ENCODE measurements at places on chromosomes 12 and 14. TPM values are rescaled to one million over a fixed set of nuclear protein-coding genes. Genes with fewer than 3 reads are reported as not detected.

GRCh38 chr12:81573228-81573627 is 185.9 kb downstream of the PPFIA2 start:
- no peak for DNase-seq

GRCh38 chr14:73503648-73504047 is 12.9 kb downstream of the RIOX1 start:
- no peak for DNase-seq

DNA sequence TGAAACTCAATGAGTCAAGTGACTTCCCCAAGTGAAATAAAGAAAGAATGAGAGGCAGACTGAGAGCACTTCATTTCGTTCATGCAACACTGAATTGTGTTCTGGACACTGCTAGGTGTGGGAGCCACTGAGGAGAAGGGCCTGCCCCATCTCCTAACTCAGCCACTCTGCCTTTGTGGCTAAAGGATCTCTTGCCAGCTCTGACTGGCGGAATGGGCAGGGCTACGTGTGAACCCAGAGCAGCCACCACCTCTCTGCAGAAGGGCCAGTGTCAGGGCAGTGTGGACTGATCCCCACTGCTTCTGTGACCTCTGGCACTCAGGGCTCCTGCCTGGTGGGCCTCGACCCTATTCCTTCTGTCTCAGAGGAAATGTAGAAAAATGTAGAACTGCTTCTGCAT is 46.5 kb upstream of the GZMB start:
- no peak for DNase-seq

GRCh38 chr14:86640288-86640687 is 1110.3 kb downstream of the FLRT2 start:
- no peak for DNase-seq

- DNase-seq: no peak
Measured at GRCh38 chr12:64558754-64559153, 51.5 kb upstream of the RASSF3 start.

GRCh38 chr12:2382370-2383155 is 329.8 kb downstream of the CACNA1C start:
- DNase-seq: no peak

- no peak for DNase-seq
Measured at GRCh38 chr14:45246691-45247090, 6.3 kb downstream of the MIS18BP1 start.

- DNase-seq: no peak
Measured at GRCh38 chr14:61562321-61563161, 132.8 kb upstream of the HIF1A start.

DNA sequence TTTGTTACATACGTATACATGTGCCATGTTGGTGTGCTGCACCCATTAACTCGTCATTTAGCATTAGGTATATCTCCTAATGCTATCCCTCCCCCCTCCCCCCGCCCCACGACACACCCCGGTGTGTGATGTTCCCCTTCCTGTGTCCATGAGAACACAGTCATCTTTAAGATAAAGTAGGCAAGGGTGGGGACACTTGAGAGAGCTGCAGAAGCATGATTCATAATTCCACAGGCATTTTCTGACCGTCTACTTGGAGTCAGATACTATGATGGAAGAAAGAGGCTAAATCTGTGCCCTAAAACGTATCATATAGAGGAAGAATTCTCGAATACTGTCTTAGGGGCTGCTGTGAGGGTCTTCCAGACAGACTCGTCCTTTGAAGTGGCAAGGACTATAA is 145.9 kb upstream of the VASH1 start:
- DNase-seq: no peak

DNA sequence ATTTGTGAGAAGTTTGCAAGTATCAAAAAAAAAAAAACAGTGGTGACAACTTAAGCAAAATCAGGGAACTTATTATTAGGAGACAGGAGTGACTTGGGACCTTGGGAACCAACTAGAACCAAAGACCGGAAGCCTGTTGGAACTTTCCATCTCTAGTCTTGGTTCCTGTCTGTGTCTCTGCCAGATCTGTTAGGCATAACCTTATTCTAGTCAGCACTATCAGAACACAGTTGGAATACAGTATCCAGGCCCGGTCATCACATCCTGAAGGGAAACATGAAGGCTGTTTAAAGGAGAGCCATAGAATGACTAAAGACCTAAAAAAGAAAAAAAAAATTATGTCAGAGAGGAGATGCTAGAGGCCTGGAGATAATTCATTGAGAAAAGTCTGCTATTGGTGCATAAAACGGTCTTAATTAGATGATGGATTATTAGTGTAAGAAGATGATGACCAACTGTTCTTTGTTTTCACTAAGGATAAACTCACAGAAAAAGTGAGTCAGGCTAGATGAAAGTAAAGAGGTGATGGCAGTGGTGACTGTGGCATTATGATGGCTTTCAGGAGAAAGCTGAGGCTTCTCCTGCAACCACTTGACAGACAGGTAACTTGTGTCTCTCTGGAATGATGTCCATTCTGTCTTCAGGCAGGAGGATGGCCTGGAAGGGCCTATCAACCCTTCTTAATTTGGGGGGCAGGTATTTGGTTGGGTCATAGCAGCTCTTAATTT is 28.2 kb downstream of the DACT1 start:
- no peak for DNase-seq

DNA sequence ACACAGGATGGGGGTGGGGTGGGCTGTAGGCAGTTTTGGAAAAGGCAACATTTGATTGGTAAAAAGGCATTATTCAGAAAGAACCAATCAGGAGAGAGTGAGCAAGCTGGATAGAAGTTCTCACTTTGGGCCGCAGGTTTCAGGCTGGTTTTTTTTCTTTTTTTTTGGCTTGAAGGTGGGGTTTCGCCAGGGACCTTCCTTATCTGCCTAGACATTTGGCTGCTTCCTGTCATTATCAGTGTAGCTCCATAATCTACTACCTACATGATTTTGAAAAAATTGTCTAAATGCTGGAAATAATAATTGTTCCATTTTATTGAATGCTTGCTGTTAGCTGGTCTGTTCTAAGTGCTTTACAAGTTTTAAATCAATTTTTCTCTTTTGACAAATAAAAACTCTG is 649.0 kb downstream of the TMTC2 start:
- DNase-seq: no peak

DNA sequence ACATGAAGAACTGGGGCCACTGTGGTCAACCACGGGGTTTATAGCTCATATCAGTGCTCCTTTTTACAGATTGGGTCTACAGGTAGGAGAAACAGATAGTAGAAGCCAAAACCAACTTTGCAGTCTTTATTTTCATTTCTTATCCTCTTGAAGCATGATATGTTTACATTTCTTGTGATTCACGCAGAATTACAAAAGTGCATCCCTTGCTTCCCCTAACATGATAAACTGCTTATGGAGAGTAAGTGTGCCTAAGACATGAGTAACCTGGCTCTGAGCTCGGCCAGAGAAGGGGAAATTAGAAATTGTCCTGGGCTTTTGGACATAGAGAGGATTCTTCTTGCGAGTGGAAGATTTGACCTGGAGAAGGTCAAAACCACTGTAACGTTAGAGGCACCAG is 18.4 kb downstream of the PWP1 start:
- no peak for DNase-seq

DNA sequence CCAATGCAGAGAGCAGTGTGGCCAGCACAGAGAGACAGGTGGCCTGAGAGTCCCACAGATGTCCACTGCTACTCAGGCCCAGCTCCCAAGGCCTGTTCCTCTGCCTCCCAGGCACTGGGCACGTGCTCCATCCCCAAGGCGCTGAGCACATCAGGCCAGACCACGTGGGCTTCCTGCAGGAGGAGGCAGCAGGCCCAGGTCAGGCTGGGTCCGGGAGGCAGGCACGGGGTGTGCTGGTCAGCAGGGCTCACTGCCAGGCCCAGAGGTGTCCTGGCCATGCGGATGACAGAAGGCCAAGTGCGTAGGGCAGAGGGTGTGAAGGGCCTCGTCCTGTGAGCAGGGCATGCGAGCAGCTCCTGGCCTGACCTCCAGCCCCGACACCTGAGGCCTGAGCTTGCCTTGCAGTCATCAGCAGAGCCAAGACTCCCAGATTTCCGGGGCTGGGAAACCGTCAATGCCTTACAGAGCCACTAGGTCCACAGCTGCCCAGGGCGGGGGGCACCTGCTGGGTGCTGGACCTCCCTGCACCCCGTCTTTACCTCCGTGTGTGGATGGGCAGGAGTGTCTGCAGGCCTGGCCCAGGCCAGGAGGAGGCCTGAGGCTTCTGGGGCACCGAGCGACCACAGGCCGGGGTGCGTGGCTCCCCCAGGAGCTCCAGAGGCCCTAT is 14.9 kb downstream of the TRMT61A start:
- no peak for DNase-seq

DNA sequence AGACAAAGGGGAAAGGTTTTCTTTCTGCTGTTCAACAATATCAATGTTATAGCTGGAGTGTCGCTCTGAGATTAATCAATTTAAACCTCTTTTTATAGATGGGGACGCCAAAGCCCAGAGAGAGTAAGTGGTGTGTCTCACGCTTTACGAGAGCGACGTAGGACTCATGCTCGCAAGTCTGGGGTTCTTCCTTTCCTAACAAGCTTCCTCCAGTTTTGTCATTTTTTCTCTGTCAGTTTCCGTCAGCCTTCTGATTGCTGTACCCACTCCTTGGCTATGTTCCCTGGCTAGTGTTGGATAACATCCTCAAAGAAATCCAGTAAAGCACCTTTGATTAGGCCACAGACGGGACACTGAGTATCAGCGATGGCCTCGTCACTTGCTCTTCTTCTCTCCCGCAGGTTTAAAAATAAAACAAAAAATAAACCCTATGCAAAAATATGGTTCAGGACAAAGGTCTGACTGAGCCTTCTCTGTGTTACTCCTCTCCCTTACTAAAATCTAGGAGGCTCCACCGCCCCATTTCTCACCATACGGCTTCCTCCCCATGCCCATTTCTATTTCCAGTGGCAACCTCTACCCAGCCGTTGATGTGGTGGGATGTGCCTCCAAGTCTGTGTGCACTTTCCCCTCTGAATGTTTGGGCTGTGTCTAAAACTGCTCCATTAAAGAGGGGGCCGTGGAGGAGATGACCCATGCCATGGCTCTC is 172.7 kb upstream of the PARP11 start:
- DNase-seq: no peak

DNA sequence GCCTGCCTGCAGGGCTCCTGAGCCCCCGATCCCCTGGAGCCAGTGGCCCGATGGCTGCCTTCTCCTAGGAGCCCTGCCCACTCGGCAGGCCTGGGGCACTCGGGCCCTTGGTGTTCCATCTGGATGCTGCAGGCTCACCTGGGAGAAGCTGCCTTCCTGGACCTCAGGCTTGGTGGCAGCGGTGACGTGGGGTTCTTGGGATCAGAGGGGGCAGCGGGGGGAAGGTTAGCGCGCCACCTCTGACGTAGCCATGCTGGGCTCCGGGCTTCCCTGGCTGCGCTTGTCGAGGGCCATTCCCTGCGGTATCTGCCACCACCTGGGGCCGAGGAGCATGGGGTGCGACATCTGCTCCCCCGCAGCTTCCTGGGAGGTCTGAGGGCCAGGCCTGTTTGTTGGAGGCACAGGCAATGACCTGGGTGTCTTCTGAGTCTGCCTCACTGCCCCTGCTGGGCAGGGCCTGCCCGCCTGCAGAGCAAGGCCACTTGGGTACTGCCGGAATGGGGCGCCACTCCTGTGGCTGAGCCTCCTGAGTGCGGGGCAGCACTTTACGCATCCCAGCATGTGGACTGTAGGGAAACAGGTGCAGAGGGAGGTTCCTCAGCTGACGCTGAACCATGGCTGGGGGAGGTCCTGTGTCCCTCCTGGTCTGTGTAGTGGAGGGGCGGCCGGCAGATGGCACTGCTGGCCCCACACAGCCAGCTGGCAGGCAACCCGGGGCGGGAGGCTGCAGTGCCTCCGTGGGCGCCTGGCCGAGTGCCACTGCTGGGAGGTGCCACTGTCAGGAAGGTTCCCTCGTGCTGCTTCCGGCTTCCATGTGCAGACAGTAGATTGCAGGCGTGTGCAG is 20.3 kb downstream of the MTA1 start:
- no peak for DNase-seq

GRCh38 chr12:59972905-59973304 is 377.1 kb downstream of the SLC16A7 start:
- no peak for DNase-seq

- DNase-seq: no peak
Measured at GRCh38 chr12:67239061-67239460, 30.1 kb upstream of the CAND1 start.

SYT1 gene
- 19.5 TPM for total RNA-seq

PLEKHG7 gene
- not detected for total RNA-seq

RHEBL1 gene
- total RNA-seq: 2.1 TPM

PIWIL1 gene
- not detected for total RNA-seq

FGD4 gene
- total RNA-seq: 35.8 TPM

OR6C2 gene
- total RNA-seq: not detected
